ENCODE measurements at places on chromosomes 7 and 10. TPM values are rescaled to one million over a fixed set of nuclear protein-coding genes. Genes with fewer than 3 reads are reported as not detected.

DNA sequence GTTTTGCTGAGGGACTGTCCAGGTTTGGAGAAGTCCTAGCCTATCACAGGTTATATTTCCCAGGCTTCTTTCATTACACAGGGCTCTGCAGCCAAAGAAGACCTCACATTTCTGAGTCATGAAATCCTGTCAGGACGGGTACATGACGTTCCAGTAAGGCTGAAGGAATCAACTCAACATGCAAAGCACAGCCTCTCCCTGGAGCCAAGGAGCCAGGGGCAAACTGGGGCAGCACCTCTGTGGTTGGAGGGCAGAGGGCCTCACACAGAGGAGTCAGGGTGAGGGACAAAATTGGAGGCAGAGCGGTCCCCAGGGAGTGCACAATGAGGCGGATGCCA, 116.3 kb upstream of the GDF10 start:
- DNase-seq: no peak
- H3K36me3 ChIP-seq: no peaks in the 10 kb centered on the region
- H3K4me3 ChIP-seq: no peak overlapping the region
- no peaks in the 10 kb centered on the region for H3K4me1 ChIP-seq

GRCh38 chr7:106332201-106332600, 47.4 kb upstream of the NAMPT start:
- no peak for DNase-seq
- H3K4me1 ChIP-seq: no peaks in the 10 kb centered on the region
- no peaks in the 10 kb centered on the region for H3K27me3 ChIP-seq
- no peak overlapping the region for H3K4me3 ChIP-seq
- H3K36me3 ChIP-seq: no peaks in the 10 kb centered on the region

The ADAM22 gene
- 2.2 TPM for total RNA-seq

GRCh38 chr7:2934984-2935740, 91.1 kb upstream of the GNA12 start:
- H3K36me3 ChIP-seq: 0 out of 2 replicates have a peak, but pooled peaks cover 3% of the 10 kb centered on the region
- no peaks in the 10 kb centered on the region for H3K27me3 ChIP-seq
- H3K4me1 ChIP-seq: no peaks in the 10 kb centered on the region
- no peak overlapping the region for H3K27ac ChIP-seq
- no peak for DNase-seq

DNA sequence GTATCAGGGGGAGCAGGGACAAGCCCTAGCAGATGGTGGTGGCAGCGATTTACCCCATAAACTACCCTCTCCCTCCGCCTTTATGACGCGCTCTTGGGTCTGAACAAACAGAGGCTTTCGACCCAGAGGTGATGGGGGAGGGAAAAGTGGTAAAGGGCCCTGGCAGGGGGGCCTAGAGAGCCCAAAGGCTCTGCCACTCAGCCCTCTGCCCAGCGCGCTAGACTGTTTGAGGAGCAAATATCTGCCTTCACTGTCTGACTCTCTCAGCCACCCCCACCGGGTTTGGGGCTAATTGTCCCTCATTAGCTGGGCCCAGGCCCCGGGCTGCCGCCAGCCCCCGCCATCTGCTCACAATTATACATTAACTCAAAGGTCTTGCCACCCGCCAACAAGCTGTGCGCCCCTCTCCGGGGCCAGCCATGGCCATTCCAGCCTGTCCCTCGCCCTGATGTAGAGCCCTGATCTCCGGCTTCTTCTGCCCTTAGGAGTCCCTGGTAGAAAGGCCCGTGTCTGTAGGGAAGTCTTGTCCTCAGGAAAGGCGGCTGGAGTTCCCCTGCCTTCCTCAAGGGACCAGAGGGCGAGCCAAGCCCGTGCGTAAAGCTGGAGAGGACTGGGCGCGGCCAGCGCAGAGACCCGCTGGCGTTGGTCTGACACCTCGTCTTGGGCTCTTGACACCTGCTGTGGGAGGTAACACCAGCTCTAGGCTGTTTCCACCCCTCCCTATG, 1.9 kb upstream of the PAX4 start:
- no peaks in the 10 kb centered on the region for H3K4me1 ChIP-seq
- DNase-seq: no peak
- no peaks in the 10 kb centered on the region for H3K36me3 ChIP-seq
- no peak overlapping the region for H3K27ac ChIP-seq
- 0 out of 2 replicates have a peak, but pooled peaks cover 2% of the 10 kb centered on the region for H3K27me3 ChIP-seq

DNA sequence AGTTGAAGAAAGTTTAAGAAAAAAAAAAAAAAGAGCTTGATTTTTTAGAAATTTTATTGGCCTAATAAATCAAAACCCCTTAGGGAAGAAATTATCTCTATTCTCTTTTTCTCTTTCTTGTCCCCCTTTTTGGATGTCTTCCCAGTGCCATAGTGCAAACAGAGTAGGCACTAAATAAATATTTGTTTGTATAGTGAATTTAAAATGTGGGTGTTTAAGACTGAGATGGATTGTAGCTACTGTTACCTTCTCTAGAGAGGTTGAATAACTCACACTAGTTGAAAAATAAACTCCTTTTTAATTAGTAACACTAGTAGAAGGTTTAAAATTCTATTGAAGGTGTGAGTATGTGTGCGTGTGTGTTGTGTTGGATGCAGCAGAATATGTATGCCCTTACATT, 783.8 kb downstream of the NXPH1 start:
- DNase-seq: no peak
- no peaks in the 10 kb centered on the region for H3K36me3 ChIP-seq
- no peak overlapping the region for H3K27ac ChIP-seq
- no peaks in the 10 kb centered on the region for H3K4me1 ChIP-seq
- no peak overlapping the region for H3K4me3 ChIP-seq

The FGFBP3 gene
- total RNA-seq: 0.71 TPM

The ATG9B gene
- total RNA-seq: 1.6 TPM

- peaks cover 4% of the 10 kb centered on the region for H3K4me1 ChIP-seq
- no peaks in the 10 kb centered on the region for H3K27me3 ChIP-seq
- DNase-seq: no peak
Measured at GRCh38 chr10:68175949-68176348, 56.0 kb downstream of the ATOH7 start.

The CPN1 gene
- total RNA-seq: not detected

DNA sequence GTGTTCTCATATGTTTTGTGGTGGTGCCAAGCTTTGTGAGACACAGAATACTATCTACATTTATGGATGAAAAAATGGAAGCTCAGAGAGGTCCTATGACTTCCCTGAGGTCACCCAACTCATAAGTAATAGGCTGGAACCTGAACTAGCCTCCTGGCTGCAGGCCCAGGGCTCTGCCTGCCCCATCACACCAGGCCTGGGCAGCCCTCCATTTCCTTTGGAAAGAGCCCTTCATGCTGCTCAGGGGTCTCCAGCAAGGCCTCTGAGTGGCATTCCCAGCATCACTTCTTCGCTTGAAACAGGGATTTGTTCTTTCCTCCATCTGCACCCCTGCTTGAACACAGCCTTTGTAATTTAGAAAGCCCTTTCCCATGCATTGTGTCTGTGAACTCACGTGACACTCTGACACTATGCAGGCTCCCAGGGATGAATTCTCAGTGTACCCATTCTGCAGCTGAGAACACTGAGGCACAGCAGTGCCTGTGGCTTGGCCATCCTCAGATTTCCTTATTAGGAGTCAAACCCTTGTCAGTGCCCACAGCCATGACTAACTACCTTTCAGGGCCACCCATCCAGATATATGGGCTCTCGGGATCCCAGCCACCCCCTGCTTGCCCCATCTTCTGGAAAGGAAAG, 127.8 kb upstream of the PPIF start:
- no peaks in the 10 kb centered on the region for H3K27me3 ChIP-seq
- no peak overlapping the region for H3K4me3 ChIP-seq
- no peak for DNase-seq
- H3K4me1 ChIP-seq: no peaks in the 10 kb centered on the region
- no peak overlapping the region for H3K27ac ChIP-seq
- H3K36me3 ChIP-seq: no peaks in the 10 kb centered on the region
